GM13977 (cell line): ENCODE measurements at places on chromosomes 3 and 15.

GRCh38 chr3:126118591-126118990, 34.7 kb upstream of the SLC41A3 start:
- DNase-seq = no peak

DNA sequence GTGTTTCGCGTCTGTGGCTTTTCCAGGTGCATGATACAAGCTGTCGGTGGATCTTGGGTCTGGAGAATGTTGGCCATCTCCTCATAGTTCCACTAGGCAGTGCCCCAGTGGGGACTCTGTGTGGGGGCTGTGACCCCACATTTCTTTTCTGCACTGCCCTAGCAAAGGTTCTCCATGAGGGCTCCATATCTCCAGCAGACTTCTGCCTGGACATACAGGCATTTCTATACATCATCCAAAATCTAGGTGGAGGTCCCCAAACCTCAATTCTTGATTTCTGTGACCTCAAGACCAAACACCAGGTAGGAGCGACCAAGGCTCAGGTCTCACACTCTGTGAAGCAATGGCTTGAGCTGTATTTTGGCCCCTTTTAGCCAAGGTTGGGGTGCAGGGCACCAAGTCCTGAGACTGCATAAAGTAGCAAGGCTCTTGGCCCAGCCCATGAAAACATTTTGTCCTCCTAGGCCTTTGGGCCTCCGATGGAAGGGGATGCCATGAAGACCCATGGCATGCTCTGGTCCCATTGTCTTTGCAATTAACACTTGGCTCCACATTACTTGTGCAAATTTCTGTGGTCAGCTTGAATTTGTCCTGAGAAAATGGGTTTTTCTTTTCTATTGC, 615.3 kb downstream of the ZBBX start:
- no peak for DNase-seq

DNA sequence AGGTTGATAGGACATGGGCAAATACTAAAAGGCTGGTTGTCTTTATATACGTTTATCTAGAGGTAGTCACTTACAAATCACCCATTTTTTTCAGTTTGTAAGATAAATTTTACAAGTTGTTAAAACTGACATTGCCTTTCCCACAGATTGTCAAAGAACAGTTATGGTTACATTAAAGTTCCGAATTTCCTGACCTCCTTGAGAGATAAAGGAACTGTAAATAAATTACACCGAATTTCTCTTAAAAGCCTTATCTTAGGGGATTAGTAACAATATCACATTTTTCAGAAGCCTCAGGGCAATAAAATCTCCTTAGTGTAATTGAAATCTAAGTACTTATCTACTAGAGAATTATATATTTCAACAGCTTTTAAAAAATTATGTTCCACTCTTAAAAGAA, 49.5 kb downstream of the ZPLD1 start:
- no peak for DNase-seq

- peak; percentile 17 for DNase-seq
These were observed 1.2 kb upstream of the SOX14 start for GRCh38 chr3:137762674-137763593.

DNA sequence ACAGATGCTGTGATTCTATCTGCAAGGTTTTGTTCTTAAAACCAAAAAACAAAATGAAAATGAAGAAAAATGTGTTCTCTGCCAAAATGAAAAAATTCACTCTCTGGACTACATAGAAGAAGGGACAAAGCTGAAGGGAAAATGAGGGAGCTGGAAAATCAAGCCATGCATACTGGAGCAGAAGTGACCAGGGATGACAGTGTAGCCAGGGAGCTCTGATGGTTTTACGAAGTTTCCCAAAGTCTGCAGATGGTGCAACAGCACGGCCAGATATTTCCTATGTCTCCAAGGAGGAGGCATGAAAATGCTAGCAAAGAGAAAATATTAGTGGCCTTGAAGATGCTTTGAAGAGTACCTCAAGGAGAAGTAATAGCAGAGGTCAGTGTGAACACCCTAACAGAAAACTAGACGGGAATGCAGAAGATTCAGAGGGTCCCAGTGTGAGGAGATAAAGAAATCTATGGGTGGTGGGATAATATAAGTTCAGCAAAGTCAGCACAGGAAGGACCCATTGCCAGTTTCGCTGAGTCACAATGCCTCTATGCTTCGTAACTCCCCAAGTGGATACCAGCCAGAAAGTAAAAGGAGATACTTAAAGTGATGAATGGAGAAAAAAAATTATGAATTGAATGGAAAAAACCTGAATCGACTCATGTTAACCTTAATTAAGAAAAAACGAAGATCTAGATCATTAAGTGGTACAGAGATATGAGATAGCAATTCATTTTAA, 39.0 kb upstream of the POMGNT2 start:
- no peak for DNase-seq

GRCh38 chr3:142433110-142433509, 14.7 kb downstream of the XRN1 start:
- DNase-seq = no peak

GRCh38 chr3:120304616-120305015, 19.6 kb upstream of the GPR156 start:
- no peak for DNase-seq

DNA sequence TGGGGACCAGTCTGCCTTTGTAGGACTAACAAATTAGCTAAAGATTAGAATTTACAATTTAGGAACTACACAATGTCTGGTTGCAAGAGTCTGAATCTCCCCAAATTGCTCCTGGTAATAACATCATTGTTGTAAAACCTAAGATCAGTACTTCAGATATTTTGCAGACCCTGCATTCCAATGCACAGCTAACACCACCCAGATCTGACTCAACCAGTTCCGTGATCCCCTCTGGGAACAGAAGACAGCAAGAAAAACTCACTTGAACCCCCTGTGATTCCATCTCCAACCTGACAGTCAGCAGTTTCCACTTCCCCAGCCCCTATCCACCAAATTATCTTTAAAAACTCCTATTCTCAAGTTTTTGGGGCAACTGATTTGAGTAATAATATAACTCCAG, 201.9 kb upstream of the ARPP21 start:
- no peak for DNase-seq

DNA sequence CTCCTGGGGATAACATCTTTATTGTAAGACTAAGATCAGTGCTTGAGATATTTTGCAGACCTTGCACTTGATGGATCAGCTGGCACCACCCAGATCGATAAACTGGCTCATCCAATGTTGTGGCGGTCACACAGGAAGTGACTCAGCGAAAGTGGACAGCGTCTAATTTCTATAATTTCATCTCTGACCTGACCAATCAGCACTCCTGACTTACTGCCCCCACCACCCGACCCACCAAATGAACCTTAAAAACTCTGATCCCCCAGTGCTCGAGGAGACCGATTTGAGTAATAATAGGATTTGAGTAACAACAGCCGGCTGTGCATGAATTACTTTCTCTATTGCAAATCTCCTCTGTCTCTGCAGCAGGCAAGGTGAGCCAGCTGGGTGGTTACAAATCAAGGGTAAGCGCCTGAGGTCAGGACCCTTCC, 62.7 kb upstream of the RNU6-1 start:
- DNase-seq = no peak

- DNase-seq = no peak
These were observed 308.7 kb upstream of the IL12A start for GRCh38 chr3:159679900-159680299.

GRCh38 chr3:123071146-123071545, 4.3 kb downstream of the PDIA5 start:
- no peak for DNase-seq

GRCh38 chr3:77707281-77707680, 667.4 kb downstream of the ROBO2 start:
- no peak for DNase-seq

DNA sequence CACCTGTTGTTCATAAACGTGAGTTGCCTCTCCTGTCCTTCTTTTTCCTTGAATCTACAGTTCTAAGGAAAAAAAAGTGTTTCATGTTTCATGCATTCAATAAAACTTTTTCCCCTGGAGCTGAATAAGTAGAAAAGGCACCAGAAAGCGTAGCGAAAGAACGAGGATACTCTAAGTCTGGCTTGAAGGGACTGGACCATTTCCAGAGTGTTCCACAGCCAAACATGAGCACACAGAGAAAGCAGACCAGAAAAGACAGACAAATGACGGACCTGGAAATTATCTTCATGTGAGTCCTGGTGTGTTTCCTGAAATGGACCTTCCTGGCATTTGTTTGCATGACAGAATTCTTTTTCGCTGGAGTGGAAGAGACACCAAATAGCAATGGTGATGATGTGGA, 204.7 kb downstream of the SV2B start:
- no peak for DNase-seq

- DNase-seq = no peak
These were observed 1.1 kb upstream of the SOX2 start for GRCh38 chr3:181710345-181711291.

DNA sequence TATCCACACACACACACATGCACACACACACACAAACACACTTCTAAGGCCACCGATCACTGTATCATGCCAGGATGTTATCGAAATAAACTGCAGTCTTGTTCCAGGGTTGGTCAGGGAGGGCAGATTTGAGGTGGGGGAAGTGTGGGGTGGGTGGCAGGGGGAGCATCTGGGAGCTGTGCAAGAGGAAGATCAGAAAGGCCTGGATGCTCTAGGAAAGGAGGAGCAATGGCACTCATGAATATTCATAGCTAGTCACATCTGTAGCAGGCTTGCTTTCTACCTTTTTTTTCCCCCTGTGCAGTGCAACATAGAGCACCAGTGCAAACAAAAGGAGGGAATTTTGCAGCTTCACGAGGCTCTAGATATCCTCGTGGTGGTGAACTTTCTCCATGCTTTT, 84.9 kb downstream of the MEIS2 start:
- DNase-seq = no peak

DNA sequence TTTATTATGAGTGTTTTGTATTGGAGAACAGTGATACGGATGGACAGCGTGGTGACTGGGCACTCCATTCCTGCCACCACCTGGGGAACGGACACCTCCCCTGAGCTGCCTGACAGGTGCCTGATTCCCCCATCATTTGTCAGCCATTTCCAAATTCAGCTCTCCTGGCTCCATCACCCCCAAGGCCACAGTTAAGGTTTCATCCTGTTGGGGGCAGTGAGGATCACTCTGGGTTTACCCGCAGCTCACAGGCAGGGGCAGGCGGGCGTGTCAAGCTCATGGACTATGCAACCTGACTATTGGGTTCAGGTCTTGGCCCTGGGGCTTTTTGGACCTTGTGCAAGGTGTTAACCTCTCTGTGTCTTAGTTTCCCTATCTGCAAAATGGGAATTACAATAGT, 76.3 kb downstream of the RAB11A start:
- DNase-seq = no peak

DNA sequence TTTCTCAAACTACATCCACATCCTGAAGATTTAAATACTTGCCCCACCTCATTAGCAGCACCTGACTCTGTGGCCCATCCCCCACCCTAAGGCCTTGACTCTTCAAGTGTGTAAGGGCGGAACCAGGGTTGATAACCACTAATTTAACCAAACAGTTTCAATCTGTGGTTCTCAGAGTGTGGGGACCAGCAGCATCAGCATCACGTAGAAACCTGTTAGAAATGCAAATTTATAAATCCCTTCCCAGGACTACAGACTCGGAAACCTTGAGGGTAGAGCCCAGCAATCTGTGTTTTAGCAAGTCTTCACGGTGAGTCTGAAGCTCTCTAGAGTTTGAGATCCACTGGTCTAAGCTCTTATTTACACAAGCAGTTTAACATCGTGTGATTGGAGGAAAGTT, 12.4 kb downstream of the GNB4 start:
- no peak for DNase-seq
